Dorsolateral prefrontal cortex (tissue), 122 donors: ENCODE measurements at places on chromosomes 5 and 9. TPM values are rescaled to one million over a fixed set of nuclear protein-coding genes. Genes with fewer than 3 reads are reported as not detected.

GLDC gene
- total RNA-seq = 22.4 TPM

FGF10 gene
- 1.2 TPM for total RNA-seq

PCDHB5 gene
- 11.0 TPM for total RNA-seq

SLC34A3 gene
- total RNA-seq = not detected

PCDHGA6 gene
- 8.1 TPM for total RNA-seq

ADAMTS13 gene
- 18.2 TPM for total RNA-seq

ADCY2 gene
- 145 TPM for total RNA-seq

THBS4 gene
- total RNA-seq = 19.1 TPM
